ENCODE measurements at places on chromosomes 16 and 17.

- DNase-seq, result no peak
These were observed 432.5 kb downstream of the HS3ST3B1 start for GRCh38 chr17:14733376-14733775.

DNA sequence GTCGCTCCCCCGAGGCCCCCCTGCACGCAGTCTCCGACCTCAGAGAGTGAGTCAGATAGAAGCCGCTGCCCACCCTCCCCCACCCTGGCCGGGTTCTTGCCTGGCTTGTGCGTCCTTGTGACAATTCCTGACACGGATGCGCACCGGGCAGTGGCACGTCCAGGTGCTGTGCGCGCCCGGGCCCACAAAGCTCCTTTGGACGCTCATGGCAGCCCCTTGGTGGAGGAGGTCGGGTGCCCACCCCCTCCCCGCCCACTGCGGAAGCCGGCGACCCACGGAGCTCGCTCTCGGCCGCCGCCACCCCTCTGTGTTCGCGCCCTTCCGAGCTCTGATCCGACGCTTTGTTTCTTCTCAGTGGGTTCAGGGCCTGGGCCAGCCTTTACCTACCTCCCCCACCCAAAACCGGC is 662 bp upstream of the TUBB3 start:
- DNase-seq, result peak; percentile 48

DNA sequence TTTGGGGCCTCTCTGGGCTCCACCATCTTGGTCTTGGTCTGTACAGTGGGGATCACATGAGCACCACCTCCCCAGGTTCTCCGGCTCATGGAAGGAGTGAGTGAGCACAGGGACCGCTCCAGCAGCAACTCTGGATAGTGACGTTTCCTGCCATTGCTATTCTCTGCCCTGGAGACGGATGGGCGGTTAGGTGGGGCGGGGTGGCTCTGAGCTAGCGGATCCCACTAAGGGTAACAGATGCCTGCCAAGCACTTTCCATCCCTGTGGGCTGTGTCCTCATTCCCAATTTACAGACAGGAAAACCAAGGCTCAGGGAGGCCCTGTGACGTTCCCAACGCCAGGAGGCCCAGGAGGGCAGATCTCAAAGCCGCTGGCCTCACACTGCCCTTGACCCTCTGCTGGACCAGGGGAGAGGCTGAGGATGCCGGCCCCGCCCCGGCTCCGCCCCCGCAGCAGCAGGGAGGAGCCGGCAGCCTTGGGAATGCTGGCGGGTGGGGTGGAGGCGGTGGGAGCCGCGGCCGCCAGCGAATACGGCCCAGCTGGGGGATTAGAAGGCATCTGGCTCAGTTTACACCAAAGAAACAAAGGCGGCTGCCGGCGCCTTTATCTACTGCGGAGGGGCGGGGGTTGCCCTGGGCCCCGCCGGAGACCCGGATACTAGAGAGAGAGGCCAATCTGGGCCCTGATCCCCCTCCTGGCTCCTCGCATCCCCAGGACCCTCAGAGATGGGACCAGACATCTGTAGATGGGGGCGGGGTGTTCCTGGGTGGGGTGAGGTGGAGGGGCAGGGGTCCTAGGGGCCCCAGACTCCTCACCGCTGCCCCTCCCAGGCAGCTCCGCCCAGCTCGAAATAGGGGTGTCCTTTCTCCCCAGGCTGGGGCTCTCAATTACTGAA is 122.3 kb upstream of the CIBAR2 start:
- no peak for DNase-seq

GRCh38 chr16:23217646-23218045 is 35.1 kb downstream of the SCNN1G start:
- DNase-seq, result no peak

DNA sequence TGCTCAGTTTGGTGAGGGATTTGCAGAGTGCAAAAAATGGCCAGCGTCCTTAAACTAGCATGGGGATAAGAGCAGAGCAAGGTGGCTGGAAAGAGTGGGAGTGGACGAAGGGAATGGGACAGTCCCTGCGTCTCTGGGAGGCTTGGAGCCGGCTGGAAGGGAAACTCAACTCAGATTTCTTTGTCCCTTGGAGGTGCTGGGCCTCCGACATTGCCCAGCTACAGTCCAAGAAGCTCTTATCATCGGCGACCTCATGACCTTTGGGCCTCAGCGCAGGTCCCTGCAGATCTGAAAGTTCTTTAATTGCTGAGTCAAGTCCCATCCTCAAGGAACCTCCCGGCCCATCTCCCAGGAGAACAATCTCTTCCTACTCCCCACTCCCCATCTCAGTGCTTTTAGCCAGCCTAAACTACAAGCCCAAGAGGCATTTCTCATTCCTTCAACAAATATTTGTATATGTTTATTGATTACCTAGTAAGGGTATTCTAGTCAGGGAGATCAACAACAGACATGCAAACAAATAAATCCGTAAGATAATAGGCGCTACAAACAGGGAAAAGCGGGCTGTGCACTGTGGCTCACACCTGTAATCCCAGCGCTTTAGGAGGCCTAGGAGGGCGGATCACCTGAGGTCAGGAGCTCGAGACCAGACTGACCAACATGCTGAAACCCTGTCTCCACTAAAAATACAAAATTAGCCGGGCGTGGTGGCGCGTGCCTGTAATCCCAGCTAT is 985 bp upstream of the TMEM107 start:
- DNase-seq, result no peak

- DNase-seq, result no peak
These were observed 265.1 kb upstream of the PSMD7 start for GRCh38 chr16:74031551-74031950.

- DNase-seq, result no peak
These were observed 5.4 kb upstream of the KRT12 start for GRCh38 chr17:40872416-40872815.

- peak; percentile 91 for DNase-seq
These were observed at the start of gene DHRS11 for GRCh38 chr17:36591434-36592315. DHRS11 (plus strand) TSS chr17:36591879; CDS start chr17:36592010, 131 bp downstream.

DNA sequence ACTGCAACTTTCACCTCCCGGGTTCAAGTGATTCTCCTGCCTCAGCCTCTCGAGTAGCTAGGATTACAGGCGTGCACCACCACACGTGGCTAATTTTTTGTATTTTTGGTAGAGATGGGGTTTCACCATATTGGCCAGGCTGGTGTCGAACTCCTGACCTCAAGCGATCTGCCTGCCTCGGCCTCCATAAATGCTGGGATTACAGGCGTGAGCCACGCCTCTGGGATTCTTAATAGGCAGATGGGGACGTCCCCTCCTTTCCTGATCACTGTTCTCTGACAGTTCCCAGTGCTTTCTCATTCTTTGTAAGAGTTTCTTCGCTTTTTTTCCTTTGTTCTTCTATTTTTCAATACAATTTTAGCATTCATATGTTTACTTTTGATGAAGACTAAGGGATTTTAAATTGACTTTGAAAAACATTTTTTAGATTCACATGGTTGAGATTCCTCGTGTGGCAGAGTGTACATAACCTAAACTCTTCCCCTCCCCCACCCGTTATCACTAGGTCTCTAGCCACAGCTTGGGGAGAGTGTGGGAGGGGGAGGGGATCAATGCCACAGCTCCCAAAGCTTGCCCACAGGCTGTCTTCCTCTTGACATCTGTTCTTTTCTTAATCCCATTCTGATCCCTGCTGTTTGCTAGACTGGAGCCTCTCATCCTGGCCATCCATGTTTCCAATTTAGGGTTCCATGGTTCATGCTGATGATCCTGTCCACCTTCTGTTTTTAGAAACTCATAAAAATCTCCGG is 11.0 kb downstream of the ADORA2B start:
- no peak for DNase-seq

Measured in stimulated activated CD4-positive, alpha-beta T cell treated with anti-CD3 and anti-CD28 coated beads, Interleukin-2, amount 100 ng/mL, for 24 hours (primary cell).